ENCODE measurements at places on chromosomes 3 and 15.

DNA sequence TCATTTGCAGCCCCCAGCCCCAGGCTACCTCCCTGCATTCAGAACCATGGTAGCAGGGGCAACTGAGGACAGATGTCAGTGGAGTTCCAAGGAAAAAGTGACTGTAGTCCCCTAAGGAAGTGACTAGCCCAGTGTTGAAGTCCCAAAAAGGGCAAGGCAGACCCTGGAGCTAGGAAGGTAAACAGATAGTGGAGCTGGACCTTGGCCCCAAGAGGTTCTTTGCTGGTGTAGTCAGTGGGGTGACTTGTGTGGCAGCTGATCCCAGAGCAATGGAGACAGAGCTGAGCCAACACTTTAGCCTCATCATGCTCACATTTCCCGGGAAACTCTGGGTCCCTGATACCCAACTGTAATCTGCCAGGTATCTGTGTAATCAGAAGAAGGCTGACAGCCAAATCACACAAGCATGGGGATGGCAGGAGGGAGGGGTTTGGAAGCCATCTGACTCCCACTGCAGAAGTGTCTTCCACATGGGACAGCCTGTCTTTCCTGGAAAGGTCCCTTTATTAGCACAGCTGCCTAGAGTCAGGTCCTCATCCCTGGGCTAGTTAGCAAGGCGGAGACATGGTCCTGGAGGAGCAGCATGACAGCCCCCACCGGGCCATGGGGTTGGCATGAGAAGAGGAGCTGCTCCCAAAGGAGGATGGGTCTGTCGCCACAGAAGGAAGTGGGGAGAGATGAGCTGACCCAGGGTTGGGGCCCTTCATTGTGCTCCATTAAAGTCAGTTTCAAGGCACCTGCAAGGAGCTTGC lies 39.8 kb downstream of the PXYLP1 start:
- no peak for DNase-seq

- no peak for DNase-seq
Measured at GRCh38 chr3:113423699-113424098, 17.6 kb downstream of the CFAP44 start.

GRCh38 chr3:38730281-38730680 lies 80.8 kb upstream of the SCN5A start:
- no peak for DNase-seq

- no peak for DNase-seq
Measured at GRCh38 chr3:48518638-48519276, 14.8 kb upstream of the SHISA5 start.

- DNase-seq: no peak
Measured at GRCh38 chr15:65981837-65982626, 112.7 kb downstream of the RAB11A start.
